ENCODE measurements at places on chromosomes 13 and 19.

GRCh38 chr13:104571161-104571892 is 1505.1 kb upstream of the SLC10A2 start:
- DNase-seq: peak; percentile 70

DNA sequence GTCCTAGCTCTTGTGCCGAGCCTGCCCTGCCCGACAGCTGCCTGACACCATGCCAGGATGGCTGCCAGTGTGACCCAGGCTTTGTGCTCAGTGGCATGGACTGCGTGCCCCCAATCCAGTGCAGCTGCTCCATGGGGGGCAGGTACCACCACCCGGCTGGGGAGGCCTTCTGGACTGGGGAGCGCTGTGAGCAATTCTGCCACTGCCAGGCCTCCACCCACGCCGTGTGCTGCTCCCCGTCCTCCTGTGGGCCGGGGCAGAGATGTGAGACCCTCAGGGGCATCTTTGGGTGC is 9.4 kb upstream of the FXYD3 start:
- no peak for DNase-seq

DNA sequence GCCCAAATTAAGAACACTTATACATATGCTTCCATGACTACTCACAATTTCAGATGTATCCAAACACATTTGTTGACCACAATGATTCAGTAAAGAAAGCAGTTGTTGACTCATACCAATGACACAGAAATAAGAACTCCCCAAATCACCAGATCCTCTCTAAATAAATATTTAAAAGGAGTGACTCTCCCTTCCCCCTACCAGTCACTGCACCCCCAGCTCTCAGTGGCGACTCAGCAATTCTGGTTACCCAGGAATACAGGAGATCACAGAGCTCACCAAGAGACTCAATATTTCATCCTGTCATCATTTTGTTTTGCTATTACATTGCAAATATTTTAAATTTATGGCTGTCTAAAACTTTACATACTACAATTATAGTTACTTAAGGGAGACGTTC is 131.5 kb downstream of the RGCC start:
- no peak for DNase-seq

- no peak for DNase-seq
These were observed 152.2 kb upstream of the UBL3 start for GRCh38 chr13:30002577-30002976.

- no peak for DNase-seq
These were observed 128.4 kb upstream of the SPACA7 start for GRCh38 chr13:112247471-112248405.

DNA sequence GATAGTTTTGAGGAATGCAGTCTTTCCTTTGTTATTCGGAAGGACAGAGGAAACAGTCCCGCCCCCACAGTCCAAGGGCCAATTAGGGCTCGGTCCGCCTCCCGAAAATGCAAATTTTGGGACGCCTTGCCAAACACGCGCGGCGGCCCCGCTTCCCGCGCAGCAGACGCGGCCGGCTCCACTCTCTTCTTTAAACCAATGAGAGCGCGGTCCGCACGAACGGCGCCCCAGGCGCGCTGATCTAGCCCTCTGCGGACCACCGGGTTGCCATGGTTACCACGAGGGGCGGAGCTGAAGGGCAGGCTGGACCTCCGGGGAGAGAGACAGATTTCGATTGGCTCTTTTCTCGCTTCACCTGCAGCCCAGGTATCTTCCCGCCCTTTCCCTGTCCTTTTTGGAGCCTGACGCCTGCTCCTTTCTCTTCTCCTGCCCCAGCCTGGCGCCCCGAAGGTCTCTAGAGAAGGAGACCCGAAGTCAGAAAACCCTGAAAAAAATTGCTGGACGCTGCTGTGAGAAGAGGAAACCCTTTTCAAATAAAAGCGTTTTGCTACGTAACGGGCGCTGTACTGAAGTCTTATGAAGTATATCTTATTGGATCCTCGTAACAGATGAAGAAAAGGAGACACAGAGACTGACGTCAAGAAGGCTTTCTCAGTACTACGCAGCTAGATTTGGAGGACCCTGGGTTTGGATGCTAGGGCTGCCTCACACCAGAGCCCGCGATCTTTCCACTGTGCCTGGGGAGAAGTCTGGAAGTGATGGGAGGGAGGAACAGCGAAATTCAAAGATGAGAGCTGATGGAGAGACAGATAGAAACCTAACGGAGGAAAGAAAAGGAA is 2.0 kb downstream of the PTH2 start:
- DNase-seq: peak; percentile 28

GRCh38 chr19:14439014-14439413 is 5.9 kb downstream of the PKN1 start:
- DNase-seq: no peak

DNA sequence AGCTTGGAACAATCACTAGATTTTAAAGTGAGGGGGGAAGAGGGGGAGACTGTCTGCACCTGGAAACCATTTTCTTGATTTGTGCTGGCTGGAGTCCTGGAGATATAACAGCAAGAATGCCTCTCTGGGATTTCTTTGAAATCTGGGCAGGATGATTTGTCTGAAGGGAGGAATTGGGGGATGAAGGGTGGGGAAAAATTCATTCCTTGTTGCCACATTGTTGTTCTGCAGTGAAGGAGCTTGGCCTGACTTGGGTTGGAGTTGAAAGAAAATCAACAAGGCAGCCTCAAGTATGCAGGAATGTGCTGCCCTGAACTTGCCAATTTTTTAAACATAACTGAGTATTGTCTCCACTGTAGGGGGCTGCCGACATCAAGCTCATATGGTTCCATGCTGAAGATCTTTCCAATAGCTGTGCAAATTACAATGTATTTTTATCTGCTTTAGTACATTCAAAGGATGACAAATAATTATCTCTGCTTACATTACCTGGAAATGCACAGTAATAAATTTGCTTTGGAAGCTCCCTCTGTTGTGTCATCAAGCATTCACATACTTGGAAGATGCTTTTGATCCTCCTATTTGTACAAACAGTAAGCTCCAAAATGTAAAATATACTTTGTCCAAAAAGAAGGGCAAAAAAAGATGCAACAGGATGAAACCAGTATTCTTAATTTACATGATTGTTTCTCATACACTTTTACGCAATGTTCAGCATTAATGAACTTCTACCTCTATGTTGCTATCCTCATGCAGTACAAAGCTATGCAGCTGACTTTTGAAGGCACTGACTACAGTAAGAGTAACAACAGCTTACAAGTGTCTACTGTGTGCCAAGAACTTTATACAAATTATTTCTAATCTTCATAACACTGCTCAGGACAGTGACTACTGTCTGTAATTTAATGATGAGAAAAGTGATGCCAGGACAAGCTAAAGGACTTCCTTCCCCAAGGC is 627.9 kb upstream of the KLF12 start:
- DNase-seq: no peak

GRCh38 chr13:100633461-100633860 is 41.1 kb downstream of the TMTC4 start:
- no peak for DNase-seq

GRCh38 chr19:42254850-42255765 is at the start of gene ERF:
ERF (minus strand) TSS chr19:42255128; CDS start chr19:42254999, 129 bp downstream.
- no peak for DNase-seq

GRCh38 chr19:44808463-44809371 is at the start of gene BCAM:
BCAM (plus strand) TSS chr19:44809103; CDS start chr19:44809125, 22 bp downstream.
- DNase-seq: no peak

DNA sequence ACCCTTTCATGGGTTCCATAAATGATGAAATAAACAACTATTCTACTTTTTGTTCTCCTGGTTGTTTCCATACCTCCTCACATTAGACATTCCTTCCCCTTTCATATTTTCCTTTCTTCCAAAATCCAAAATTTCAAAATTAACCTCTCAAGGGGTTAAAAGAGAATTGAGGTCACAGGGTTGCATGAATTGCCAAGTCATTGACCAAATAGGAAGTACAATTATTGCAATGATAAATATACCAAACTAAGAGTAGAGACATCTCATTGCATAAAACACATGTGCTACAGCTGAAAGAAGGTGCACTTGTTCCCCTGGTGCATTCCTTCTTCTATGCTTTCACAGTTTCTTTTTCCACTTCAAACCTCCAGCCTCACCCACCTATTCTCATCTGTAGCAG is 136.1 kb downstream of the KCTD12 start:
- no peak for DNase-seq

- DNase-seq: no peak
These were observed 6.5 kb downstream of the TRAPPC5 start for GRCh38 chr19:7687177-7687576.

DNA sequence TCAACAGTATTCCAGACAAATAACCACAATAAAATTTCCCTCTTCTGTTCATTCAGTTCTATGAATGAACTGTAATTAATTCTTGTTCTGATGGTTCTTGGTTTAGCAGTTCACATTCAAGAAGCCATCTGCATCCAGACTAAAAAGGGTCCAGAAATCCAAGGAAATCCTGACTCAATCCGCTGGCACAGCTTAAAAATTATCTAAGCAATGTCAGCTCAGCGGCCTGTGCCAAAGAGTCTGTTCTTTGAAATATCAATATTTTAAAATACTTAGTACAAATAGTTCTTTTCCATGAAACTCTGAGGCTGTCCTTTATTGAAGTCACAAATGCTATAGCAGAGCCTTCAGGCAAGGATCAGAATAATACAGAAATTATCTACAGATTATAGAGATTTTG is 57.2 kb downstream of the DHRS12 start:
- no peak for DNase-seq

- peak; percentile 30 for DNase-seq
These were observed 12.3 kb upstream of the ZNF180 start for GRCh38 chr19:44512326-44513298.

DNA sequence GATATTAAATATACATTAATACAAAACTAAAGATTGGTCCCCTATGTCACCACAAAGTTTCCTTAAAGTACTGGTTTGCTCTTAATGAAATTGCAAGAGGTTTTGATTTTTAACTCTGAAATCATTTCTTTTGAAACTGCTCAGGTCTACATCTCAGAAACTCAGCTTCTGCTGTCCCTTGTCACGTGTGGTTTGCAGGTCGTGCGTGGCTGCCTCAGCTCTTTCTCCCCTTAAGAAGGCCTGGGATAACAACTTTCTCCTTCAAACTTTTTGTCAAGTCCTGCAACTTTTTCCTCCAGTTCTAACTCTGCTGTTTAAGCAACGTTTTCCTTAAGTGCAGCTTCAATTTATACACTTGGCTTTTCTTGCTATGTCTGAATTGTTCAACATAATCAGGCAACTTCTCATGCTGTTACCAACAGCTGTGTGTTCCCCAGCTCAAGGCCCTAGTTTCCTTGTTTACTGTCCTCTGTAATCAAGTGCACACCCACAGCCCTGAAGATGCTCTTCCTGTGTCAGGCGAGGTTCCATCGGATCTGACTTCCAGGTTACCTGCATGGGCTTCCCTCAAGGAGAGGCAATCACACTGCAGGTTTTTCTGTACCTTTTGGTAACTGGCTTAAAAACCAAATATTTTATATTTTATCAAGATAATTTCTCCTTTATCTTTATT is 13.5 kb downstream of the C13orf46 start:
- no peak for DNase-seq

DNA sequence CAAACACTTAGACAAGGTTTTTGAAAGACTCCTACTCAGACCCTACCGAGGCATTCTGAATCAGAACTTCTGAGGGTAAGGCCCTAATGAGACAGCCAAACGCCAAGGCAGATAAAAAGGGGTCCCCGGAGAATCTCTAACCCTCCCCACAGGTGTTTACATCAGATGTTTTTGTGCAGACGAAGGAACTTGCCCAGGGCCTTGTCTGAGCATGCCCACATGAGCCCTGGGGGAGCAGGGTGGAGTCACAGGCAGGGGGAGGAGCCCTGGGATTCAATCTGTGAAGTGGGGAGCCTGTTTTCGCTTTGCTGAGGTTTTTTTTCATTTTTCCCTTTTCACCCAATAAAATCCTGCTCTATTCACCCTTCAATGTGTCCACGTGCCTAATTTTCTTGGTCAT is 61.6 kb upstream of the MED4 start:
- no peak for DNase-seq

DNA sequence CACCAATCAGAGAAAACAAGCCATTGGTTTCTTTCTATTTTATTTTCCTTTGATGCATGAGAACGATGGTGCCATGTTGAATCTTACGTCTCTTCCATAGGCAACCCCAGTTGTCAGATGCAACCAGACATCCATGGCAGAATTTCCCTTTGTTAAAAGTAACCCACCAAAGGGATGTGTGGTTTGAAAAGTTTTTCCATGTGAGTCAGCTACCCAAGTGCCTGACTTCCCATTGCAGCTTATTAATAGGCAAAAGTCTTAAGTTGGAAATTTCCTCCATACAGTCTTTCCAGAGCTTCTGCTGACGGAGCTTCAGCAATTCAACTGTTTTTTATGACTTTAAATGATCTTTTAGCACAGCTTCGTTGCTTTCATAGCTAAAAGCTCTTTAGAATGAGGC is 73.8 kb upstream of the FAM216B start:
- DNase-seq: no peak

Measured in LNCaP clone FGC (cell line).